Spleen (tissue), 13 donors: ENCODE measurements at places on chromosomes 6 and 20. TPM values are rescaled to one million over a fixed set of nuclear protein-coding genes. Genes with fewer than 3 reads are reported as not detected.

- no peaks in the 10 kb centered on the region for H3K36me3 ChIP-seq
- H3K27me3 ChIP-seq: no peaks in the 10 kb centered on the region
- H3K4me1 ChIP-seq: no peaks in the 10 kb centered on the region
Observed at GRCh38 chr6:159196430-159196975, 27.3 kb downstream of the FNDC1 start.

DNA sequence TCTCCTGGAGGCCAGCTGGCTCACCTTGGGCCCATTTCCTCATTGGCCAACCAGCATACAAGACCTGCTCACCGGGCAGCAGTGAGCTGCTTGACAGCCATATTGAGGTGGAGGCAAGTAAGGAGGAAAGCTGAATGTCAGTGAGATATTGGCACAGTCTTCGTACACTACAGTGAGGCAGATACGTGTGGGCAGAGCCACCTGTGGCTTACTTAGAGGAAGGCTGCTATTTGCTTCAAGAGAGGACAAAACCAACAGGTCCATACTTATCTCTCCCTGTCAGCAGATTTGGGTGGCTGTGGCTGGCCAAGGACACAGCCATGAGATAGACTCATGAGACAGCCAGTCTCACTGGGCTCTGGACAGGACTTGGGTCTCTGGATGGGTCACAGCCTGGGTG lies 15.1 kb upstream of the MCM3 start:
- H3K27ac ChIP-seq: no peak overlapping the region
- no peaks in the 10 kb centered on the region for H3K27me3 ChIP-seq
- no peak for DNase-seq

DNA sequence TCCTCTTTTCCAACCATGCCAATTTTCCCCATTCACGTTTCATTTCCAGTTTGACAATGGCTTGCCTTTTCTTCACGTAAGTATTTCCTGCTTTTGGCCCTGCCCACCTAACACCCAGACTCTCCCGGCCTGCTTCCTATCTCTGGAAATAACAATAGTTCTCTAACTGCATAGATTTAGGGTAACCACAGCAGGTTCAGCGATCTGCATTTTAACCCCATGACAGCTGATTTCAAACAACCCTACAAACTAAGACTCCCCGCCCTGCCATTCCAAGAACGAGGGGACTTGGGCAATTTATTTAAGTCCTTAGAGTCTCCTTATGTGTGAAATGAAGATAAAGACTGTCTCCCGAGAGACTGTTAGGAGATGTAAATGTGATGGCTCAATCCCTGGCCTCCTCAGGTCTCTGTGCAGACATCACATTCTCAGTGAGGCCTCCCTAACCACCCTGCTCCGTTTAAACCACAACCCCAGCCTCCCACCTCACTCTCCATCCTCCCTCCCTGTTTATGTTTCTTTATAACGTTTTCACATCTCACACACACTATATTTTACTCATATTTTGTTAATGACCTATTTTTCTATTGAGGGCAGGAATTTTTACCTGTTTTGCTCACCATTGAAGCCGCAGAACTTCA lies 134.8 kb downstream of the GJA10 start:
- H3K4me1 ChIP-seq: no peaks in the 10 kb centered on the region
- H3K27me3 ChIP-seq: no peaks in the 10 kb centered on the region
- no peak for DNase-seq
- no peak overlapping the region for H3K4me3 ChIP-seq
- no peaks in the 10 kb centered on the region for H3K36me3 ChIP-seq

The RAET1G gene
- not detected for total RNA-seq

DNA sequence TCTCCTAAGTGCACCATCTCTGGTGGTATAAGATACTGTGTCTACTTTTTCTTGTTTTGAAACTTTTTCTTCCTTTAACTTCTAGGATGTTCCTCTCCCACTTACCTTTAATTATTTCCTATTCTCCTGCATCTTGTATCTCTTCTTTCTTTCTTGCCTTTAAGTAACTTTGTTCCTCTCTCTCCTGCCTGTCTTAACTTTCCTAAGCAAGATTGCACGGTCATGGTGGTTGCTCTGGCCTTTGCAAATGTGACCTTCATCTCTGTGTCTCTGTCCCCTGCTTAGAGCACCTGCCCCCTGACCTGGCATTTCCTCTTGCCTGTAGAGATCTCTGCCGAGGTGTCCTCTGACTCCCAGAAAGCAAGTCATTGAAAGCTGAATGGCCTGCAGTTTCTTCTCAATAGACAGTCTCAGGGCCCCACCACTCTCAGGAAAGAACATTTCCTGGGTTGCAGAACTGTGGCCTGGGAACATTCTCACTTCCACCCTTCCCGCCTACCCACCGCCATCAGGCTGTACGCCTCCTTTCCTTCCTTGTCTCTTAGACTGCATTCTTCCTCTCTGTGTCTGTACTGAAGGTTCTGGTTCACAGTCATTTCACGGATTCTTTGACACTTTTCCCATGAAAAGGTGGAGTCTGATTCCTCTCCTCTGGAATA lies 12.8 kb downstream of the ZDHHC14 start:
- H3K4me3 ChIP-seq: no peak overlapping the region
- H3K27me3 ChIP-seq: no peaks in the 10 kb centered on the region

GRCh38 chr6:169341065-169341464 lies 87.4 kb upstream of the THBS2 start:
- H3K36me3 ChIP-seq: no peaks in the 10 kb centered on the region
- no peak overlapping the region for H3K4me3 ChIP-seq
- no peak for DNase-seq
- no peak overlapping the region for H3K27ac ChIP-seq
- no peaks in the 10 kb centered on the region for H3K27me3 ChIP-seq

- H3K27me3 ChIP-seq: no peaks in the 10 kb centered on the region
- H3K36me3 ChIP-seq: no peaks in the 10 kb centered on the region
- no peaks in the 10 kb centered on the region for H3K4me1 ChIP-seq
Observed at GRCh38 chr6:146305951-146306350, 237.7 kb upstream of the RAB32 start.

The BMP6 gene
- 6.8 TPM for total RNA-seq

The MYBL2 gene
- total RNA-seq: 55.2 TPM

GRCh38 chr6:19781269-19781668 lies 55.9 kb upstream of the ID4 start:
- no peak overlapping the region for H3K4me3 ChIP-seq
- no peaks in the 10 kb centered on the region for H3K4me1 ChIP-seq
- H3K27me3 ChIP-seq: no peaks in the 10 kb centered on the region
- no peak overlapping the region for H3K27ac ChIP-seq

- DNase-seq: no peak
- H3K36me3 ChIP-seq: no peaks in the 10 kb centered on the region
- peaks cover 7% of the 10 kb centered on the region for H3K4me1 ChIP-seq
Observed at GRCh38 chr6:130577178-130577919, 211.5 kb downstream of the TMEM200A start.

The LINC00237 gene
- not detected for total RNA-seq

- peak overlapping the region; percentile 83 for H3K27ac ChIP-seq
- peak; percentile 86 for DNase-seq
- no peak overlapping the region for H3K4me3 ChIP-seq
- H3K36me3 ChIP-seq: peaks cover 20% of the 10 kb centered on the region
- peaks cover 100% of the 10 kb centered on the region for H3K4me1 ChIP-seq
- H3K27me3 ChIP-seq: peaks cover 5% of the 10 kb centered on the region
Observed at GRCh38 chr20:63857764-63858392, 3.4 kb upstream of the ABHD16B start.

DNA sequence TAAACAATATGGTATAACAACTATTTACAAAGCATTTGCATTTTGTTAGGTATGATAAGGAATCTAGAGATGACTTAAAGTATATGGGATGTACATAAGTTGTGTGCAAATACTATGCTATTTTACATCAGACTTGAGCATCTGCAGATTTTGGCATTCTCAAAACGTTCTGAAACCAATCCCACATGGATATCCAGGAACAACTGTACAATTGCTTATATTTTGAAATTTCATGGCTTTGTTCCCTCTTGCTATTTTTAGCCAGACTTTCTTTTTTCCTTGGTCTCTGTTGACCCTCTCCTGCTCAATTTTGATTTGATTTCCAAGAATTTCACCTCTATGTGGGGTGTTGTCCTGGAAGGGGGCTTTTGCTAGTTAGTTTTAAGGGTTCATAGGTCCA lies 32.9 kb upstream of the UST start:
- H3K27me3 ChIP-seq: no peaks in the 10 kb centered on the region
- no peak for DNase-seq
- no peaks in the 10 kb centered on the region for H3K4me1 ChIP-seq
- no peaks in the 10 kb centered on the region for H3K36me3 ChIP-seq
- H3K27ac ChIP-seq: no peak overlapping the region
- H3K4me3 ChIP-seq: no peak overlapping the region
